Erythroblast (primary cell): ENCODE measurements at places on chromosomes 5 and 9.

GRCh38 chr9:101707721-101708120 lies 30.7 kb downstream of the GRIN3A start:
- DNase-seq = no peak

DNA sequence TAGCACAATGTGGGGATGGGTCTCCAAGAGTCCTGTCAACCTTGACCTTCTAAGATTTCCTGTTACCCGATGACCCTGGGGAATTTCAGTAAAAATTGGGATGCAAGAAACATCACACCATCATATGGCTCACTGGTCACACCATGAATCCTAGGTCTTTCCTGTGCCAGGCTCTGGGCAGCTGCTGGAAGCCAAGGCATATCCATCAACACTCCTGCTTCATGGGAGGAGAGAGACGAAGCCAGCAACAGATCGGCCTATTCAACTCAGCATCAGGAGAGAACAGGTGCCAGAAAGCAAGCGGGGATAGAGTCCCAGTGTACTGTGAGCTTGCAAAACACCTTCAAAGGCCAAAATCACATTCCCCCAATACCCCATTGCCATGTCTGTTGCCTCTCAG lies 6.5 kb upstream of the NEK6 start:
- no peak for DNase-seq

DNA sequence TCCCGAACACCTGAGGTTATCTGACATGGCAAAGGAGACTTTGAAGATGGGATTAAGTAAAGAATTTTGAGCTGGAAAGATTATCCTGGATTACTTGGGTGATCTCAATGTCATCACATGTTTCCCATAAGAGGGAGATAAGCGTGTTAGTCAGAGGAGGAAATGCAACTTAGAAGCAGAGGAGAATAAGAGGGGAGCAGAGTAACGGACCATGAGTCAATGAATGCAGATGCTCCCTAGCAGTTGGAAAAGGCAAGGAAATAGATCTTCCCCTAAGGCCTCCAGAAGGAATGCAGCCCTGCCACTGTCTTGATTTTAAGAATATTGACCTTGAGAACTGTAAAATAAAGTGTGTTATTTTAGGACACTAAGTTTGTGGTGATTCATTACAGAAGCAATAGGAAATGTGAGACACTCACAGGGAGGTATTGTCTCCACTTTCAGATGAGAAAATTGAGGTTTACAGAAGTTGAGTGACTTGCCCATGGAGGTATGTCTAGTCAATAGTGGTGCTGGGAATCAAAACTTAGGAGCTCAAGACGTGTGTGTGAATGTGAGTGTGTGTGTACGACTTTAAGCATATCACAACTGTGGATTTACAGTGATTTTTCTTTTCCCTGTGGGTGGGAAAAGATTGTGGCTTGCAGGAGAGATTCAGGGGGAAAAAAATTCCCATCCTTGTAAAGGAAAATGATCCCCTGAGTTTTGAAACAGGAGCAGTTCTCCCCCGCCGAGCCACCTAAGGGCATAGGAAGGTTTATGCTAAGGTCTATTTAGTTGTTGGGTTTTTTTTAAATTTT lies 125.3 kb downstream of the TRIM32 start:
- DNase-seq = no peak

- no peak for DNase-seq
Measured at GRCh38 chr9:1098551-1098950, 48.4 kb downstream of the DMRT2 start.

DNA sequence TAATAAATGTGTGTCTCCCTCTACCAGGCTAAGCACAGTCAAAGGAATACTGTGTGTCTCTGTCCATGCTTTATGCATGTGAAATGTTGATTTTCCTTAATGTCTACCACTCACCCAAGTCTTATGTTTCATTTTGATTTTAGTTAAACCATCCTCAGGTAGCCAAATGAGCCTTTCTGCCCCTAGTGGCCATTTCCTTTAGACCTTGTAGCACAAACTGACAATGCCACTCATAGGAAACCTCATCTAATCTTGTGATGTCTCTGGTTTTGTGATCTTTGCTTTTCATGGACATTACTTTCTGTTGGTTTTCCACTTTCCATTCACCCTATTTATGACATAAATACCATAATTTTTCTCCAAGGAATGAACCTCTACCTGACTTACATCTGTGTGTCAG lies 820.8 kb downstream of the MAT2B start:
- peak; percentile 7 for DNase-seq

DNA sequence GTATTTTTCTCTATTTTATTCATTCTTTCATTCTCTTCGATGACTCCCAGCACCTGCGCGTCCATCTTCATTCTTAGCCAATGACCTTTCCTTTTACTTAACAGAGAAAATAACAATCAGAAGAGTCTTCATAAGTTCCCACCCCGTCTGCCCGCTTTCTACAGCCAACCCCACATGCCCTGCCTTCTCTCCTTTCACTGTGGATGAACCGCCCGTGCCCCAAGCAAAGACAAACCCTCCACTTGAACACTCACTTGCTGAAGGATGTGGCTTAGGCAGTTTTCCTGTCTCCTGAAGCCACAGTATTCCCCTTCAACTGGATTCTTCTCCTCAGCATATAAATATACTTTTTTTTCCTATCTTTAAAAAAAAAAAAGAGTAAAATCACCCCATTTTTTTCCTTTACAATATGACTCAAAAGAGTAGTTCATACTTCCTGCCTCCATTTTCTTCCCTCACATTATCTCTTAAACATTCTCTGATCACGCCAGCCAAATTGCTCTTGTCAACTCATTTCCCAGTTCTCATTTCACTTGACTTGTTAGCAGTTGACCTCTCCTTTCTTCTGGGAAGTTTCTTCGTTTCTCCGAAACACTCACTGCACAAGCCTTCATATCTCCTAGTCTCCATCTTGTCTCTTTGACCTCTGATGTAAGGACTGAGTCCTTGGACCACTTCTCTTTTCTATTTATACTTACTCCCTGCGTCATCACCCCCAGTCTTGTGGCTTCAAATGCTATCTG lies 11.1 kb downstream of the NIPSNAP3B start:
- peak; percentile 28 for DNase-seq
